ENCODE measurements at places on chromosomes 1 and 21.
A peak's percentile ranks its signal among the peaks of the same experiment; 100 is the strongest.

GRCh38 chr1:231512147-231512698 is 16.2 kb upstream of the TSNAX start:
- no peak for DNase-seq

DNA sequence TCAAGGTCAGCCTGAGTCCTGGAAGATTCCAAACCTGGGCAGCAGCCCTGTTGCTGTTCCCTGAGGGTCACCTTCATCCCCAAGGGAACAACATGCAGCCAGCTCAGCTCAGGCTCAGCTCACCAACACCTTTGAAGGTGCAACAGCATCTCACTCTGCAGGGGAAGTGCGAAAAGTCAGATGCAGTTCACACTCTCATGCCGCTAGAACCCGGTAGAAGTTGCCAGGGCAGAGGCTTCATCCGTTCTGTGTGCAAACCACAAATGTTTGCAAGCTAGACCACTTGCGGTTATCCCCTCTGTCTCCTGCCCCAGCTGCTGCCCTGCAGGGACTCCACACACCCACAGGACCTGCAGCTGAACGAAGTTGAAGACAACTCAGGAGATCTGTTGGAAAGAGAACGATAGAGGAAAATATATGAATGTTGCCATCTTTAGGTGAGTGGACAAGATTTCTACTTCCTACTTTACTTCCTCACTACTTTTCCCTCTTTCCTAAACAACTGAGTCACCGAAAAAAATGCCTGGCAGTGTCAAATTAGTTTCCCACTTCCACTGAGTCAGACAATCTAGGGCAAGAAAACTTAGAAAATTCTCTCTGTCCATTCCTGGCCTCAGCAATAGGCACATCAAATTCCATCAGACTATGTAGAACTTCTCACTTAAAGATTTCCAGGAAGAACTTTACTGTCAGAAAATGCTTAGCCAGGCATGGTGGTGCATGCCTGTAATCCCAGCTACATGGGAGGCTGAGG is 1.8 kb upstream of the FCRL6 start:
- DNase-seq, result no peak

- DNase-seq, result peak; percentile 64
Measured at GRCh38 chr1:234926559-234927311, 201.9 kb downstream of the TOMM20 start.

GRCh38 chr1:30822966-30823581 is 65.5 kb upstream of the LAPTM5 start:
- DNase-seq, result no peak

- DNase-seq, result no peak
Measured at GRCh38 chr1:183365676-183366075, 52.5 kb downstream of the NMNAT2 start.

- DNase-seq, result no peak
Measured at GRCh38 chr21:42360317-42360716, 6.0 kb downstream of the TFF1 start.

- peak; percentile 84 for DNase-seq
Measured at GRCh38 chr1:93668121-93668520, 13.5 kb downstream of the BCAR3 start.

DNA sequence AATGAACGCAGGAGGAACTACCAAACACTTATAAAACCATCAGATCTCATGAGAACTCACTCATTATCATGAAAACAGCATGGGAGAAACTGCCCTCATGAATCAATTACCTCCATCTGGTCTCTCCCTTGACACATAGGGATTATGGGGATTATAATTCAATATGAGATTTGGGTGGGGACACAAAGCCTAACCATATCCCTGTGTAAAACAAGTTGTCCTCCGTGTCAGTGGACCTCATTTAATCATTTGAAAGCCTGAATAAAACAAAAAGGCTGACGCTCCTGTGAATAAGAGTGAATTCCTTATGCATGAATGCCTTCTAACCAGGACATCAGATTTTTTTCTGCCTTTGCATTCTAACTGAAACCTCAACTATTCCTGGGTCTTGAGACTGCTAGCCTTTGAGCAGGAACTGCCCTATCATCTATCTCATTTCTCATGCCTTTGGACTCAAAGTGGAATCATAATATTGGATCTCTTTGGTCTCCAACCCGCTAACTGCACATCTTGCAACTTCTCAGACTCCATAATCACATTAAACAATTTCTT is 648.8 kb downstream of the ADGRL2 start:
- DNase-seq, result no peak

GRCh38 chr21:45178971-45179370 is 104.6 kb downstream of the ADARB1 start:
- no peak for DNase-seq

DNA sequence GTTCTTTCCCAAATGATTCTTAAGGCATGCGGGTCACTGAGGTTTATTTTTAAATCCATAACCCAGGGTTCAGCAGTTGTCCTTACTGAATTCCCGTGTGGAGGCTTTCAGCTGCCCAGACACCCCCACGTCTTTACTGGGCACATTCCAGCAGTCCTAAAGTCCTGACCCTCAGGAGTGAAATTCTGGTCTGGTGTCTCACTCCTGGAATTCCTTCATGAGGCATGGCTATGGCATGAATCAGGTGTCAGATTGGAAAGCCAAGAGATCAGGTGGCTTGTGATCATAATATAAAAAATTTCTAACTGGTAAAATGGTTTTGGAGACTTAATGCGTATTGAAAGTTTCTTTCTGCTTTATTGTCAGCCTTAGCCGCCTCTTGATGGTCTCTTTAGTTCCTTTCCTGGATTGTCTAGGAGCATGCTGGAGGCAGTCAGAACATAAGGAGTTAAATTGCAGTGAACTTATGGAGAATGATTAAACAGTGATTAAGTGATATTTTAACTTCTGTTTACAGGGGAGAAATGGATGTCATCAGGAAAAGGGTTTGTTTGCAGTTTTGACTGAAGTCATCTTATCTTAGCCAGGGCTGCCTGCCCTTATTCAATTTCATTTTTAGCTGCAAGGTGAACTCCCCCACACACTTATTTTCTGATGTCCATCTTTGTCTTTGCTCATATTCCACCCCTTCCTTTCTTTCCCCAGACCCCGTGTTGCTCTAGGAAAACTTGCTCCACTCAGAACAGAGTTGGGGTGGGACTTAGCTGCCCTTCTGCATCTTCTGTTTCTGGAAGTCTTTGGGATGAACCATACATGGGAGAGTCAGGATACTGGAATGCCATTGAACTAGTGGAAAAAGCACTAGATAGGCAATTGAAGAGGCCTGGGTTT is 25.7 kb upstream of the MACF1 start:
- peak; percentile 40 for DNase-seq

DNA sequence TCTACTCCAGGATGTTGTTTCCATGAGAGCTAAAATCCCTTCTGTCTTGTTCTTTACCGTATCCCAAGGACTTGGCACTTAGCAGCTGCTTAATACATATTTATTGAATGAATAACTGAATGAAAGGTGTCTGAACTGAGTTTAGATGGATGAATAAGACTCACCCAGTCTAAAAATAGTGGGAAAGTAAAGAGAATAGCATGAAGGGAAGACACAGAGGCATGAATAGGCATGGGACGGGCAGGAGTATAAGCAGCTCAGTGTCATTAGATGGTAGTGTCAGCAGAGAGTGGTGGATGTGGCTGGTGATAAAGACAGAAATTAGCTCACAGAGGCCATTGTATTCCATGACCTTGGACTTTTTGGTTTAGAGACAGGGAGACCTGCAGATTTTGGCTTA is 9.2 kb downstream of the IL12RB2 start:
- DNase-seq, result no peak

DNA sequence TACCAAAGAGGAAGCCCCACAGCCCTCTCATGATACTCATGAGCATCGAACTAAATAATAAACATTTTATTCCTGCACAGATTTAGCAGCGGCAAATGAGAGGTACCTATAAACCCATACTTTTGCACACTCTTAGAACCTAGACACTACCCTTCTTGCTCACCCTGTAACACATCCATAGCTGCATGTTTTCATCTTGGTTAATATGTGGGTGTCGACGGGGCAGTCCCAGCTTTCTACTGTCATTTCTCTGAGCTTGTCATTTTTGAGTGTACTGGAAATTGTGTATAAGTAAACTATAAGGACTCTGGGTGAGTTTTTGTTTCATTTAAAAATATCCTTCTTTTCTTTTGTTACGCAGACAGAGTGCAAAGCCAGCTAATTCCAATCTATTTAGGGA is 25.5 kb downstream of the OVGP1 start:
- no peak for DNase-seq

- no peak for DNase-seq
Measured at GRCh38 chr1:37480125-37480466, 5.7 kb downstream of the ZC3H12A start.

DNA sequence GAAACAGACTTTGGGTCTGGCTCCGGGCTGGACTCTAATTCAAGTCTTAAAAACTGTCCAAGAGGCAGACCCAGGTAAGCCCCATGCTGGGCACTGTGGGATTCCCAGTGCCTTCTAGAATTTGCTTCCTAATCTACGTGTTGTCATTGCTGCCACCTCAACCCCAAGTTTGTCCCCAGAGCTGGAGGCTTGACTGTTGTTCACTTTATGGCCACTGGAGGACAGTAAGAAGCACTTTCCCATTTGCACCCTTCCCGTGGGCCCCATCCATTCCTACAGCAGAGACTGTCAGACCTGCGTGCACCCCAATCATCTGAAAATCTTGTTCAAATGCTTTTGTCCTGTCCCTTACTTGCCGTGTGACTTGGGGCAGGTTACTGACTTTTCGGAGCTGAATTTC is 29.4 kb upstream of the VASH2 start:
- DNase-seq, result no peak

DNA sequence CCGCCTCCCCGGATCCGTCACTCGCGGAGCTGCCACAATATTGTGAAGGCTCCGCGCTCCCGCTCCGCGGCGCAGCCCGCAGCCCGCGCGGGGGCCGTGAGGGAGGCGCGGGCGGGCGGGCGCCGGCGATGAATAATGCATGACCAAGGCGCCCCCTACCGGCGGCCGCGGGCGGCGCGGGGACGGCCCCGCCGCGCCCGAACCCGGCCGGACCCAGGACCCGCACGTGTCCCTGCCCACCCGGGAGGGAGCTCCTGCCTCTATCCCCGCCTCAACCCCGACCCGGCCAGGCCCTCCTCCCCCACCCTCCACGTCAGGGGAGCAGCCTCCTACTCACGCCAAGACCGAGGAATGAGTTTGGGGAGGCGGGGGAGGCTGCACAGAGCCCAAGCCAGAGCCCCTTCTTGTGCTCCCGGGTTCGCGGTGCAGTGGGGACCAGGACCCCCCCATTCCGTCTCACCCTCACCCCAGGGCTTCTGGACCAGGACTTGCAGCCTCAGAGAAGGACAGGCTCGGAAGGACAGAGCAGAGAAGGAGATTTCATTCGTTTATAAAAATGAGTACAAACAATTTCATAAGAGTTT is 70.8 kb upstream of the CASZ1 start:
- peak; percentile 64 for DNase-seq
